ENCODE measurements at places on chromosomes 1 and 21. TPM values are rescaled to one million over a fixed set of nuclear protein-coding genes. Genes with fewer than 3 reads are reported as not detected.

Gene AJAP1
- polyA plus RNA-seq = 2.7 TPM

DNA sequence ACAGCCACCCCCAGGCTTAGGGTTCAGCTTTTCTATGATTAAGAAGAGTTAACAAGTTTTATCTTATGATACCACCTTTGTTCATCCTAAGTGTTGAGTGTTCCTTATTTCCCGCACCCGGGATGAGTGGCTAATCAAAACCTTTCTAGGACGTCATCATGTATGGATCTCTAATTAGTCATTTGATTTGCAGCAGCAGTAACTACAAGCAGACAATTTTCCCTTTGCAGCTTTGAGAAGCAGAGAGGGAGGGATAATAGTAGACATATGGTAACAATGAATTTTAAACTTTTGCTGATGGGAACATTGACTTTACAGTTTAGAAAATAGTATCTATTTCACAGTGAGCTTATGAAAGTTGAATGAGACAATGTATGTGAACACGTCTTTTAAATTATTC lies 30.8 kb upstream of the SLC35F3 start:
- H3K4me1 ChIP-seq = no peaks in the 10 kb centered on the region
- no peak for DNase-seq
- H3K4me3 ChIP-seq = no peak overlapping the region
- H3K27me3 ChIP-seq = no peaks in the 10 kb centered on the region
- H3K36me3 ChIP-seq = no peaks in the 10 kb centered on the region

Gene NPR1
- 57.8 TPM for polyA plus RNA-seq

DNA sequence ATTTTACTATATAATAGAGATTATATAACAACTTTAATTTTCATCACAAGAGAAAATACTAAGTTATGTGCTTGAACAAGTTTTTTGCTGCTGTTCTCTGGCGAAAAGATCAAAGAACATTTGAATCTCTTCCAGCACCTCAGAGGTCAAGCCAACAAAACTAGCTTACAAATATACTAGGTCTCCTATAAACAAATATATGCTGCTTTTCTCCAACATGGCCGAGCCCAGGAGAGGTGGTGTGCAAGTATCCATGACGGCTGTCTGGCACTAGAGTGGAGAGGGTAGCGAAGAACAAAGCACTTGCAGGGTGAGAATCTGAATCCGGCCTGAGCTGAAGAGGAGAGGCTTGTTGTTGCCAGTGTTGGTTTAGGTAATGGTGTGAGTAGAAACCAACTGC lies 7.5 kb upstream of the FMO3 start:
- H3K27me3 ChIP-seq = no peaks in the 10 kb centered on the region
- H3K4me1 ChIP-seq = peaks cover 10% of the 10 kb centered on the region
- H3K4me3 ChIP-seq = no peak overlapping the region
- DNase-seq = no peak
- no peaks in the 10 kb centered on the region for H3K36me3 ChIP-seq
- H3K27ac ChIP-seq = peak overlapping the region; percentile 2

Gene CFHR1
- 2.7 TPM for polyA plus RNA-seq

- no peak overlapping the region for H3K4me3 ChIP-seq
- no peak for DNase-seq
- no peaks in the 10 kb centered on the region for H3K4me1 ChIP-seq
- H3K36me3 ChIP-seq = no peaks in the 10 kb centered on the region
Measured at GRCh38 chr1:178580876-178581275, 68.0 kb downstream of the TEX35 start.

Gene KIF2C
- polyA plus RNA-seq = 0.47 TPM

Gene KRTAP13-2
- not detected for polyA plus RNA-seq

Gene OXCT2
- 0.32 TPM for polyA plus RNA-seq

- no peaks in the 10 kb centered on the region for H3K27me3 ChIP-seq
- no peak for DNase-seq
- no peaks in the 10 kb centered on the region for H3K36me3 ChIP-seq
- peaks cover 7% of the 10 kb centered on the region for H3K4me1 ChIP-seq
- no peak overlapping the region for H3K4me3 ChIP-seq
Measured at GRCh38 chr1:228279011-228279721, 71.3 kb downstream of the OBSCN start.

GRCh38 chr1:198283222-198283621 lies 126.4 kb downstream of the NEK7 start:
- no peak overlapping the region for H3K4me3 ChIP-seq
- H3K27me3 ChIP-seq = no peaks in the 10 kb centered on the region
- H3K4me1 ChIP-seq = no peaks in the 10 kb centered on the region

DNA sequence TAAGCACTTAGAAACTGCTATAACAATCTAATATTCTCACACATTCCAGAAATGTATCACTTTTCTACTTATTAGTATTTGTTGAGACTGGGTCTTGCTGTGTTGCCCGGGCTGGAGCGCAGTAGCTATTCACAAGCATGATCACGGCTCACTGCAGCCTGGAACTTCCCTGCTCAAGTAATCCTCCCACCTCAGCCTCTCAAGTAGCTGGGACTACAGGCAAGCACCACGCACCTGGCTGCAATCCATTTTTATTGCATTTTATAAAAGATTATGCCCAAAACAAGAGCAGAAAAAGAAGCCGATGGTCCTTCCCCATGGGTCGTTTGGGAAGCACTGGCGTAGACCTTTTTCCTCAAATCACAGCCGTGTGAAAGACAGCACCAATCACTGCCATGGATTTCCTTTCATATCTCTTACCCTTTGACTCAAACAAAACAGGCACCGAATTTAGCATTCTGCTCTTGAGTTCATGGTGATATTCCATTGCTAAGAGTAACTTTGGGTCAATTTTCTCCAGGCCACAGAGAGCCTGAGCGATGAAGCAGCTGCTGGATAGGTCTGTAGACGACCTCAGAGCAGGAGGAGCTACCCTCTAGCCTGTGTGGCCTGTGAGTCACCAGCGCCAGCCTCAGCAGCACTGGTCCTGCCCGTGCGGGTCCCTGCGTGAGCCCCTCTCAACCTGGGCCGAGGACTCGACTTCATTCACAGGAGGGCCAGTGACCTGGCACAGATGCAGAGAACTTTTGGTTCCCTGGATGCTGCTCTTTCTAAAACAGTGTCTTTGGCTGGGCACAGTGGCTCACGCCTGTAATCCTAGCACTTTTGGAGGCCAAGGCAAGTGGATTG lies 80.8 kb downstream of the PIK3CD start:
- peaks cover 73% of the 10 kb centered on the region for H3K36me3 ChIP-seq
- H3K27ac ChIP-seq = no peak overlapping the region
- DNase-seq = no peak

Gene MMP23B
- 4.0 TPM for polyA plus RNA-seq

DNA sequence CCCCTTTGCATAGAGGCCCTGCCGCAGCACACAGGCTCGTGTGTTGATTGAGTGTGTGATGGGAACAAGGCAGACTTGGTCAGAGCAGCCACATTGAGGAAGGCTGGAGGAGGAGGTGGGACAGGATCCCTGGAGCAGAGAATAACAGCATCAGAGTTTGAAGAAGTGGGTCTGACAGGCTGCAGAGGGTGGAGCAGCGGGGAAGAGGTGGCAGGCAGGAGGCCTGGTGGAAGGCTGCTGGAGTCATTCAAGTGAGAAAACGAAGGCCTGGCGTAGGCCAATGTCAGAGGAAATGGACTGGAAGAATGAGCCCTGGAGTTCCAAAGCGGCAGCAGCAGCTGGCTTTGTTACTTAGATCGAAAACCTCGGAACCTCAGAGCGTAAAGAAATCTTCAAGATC lies 115.0 kb upstream of the GRIK3 start:
- no peak overlapping the region for H3K4me3 ChIP-seq
- DNase-seq = no peak
- no peaks in the 10 kb centered on the region for H3K36me3 ChIP-seq
- H3K4me1 ChIP-seq = no peaks in the 10 kb centered on the region
- no peak overlapping the region for H3K27ac ChIP-seq
- H3K27me3 ChIP-seq = no peaks in the 10 kb centered on the region

DNA sequence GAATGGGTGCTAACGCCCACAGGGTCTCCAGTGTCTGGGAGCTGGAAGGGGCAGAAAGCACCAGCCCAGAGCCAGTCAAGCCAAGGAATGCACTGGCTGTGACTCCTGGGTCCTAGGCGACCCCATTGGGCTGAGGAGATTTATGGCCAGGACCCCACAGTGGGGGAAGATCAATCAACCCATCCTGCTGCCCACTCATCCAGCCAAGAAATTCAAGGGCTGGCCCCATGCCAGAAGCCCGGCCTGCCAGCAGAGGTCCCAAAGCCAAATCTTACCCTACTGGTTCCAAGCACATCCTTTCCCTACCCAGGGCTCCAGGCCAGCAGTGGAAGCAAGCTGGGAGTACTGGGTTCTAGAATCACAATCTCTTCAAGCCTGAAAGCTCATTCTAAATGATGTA lies 6.8 kb upstream of the PDZK1IP1 start:
- no peak overlapping the region for H3K4me3 ChIP-seq
- H3K27me3 ChIP-seq = no peaks in the 10 kb centered on the region
- no peak for DNase-seq
- no peak overlapping the region for H3K27ac ChIP-seq

DNA sequence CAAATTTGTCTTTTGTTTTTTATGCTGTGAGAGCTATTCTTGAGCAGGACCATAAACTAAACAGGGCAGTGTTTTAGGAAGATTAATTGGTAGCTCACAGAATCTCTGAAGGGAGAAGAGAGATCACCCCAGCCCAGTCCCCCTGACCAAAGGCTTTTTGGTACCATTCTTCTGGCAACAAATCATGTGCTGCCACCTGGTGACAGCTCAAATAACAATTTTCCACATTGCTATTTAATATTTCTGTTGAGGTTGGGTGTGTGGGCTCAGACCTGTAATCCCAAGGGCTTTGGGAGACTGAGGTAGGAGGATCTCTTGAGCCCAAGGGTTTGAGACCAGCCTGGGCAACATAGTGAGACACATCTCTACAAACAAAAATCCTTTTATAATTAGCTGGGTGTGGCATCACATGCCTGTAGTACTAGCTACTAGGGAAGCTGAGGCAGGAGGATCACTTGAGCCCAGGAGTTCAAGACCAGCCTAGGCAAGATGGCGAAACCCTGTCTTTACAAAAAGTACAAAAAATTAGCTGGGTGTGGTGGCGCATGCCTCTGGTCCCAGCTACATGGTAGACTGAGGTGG lies 2.2 kb upstream of the TESK2 start:
- H3K27me3 ChIP-seq = no peaks in the 10 kb centered on the region
- peak; percentile 47 for DNase-seq
- H3K4me3 ChIP-seq = no peak overlapping the region
- H3K4me1 ChIP-seq = no peaks in the 10 kb centered on the region
- no peaks in the 10 kb centered on the region for H3K36me3 ChIP-seq

Gene RGS13
- not detected for polyA plus RNA-seq

GRCh38 chr21:45436351-45437065 lies 31.5 kb downstream of the COL18A1 start:
- peak overlapping the region; percentile 43 for H3K27ac ChIP-seq
- H3K4me1 ChIP-seq = no peaks in the 10 kb centered on the region
- H3K36me3 ChIP-seq = no peaks in the 10 kb centered on the region
- H3K4me3 ChIP-seq = no peak overlapping the region
- no peak for DNase-seq

DNA sequence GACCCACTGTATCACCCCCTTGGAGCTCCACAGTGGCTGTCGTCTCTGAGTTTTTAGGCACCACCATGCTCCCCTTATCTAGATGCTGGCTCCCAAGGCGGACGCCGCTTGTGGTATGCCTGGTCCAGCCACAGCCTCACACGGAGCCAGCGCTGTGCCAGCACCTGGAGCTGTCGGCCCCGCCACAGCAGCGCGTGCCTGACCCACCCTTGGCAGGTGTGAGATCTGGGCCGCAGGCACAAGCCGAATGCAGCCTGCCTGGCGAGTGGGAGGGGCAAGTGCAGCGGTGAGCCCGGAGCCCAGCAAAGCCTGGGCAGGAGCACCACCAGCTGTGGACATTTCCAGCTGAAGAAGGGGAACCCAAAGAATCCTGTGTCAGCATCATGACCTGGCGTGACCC lies 91.9 kb upstream of the BACE2 start:
- no peak overlapping the region for H3K4me3 ChIP-seq
- no peaks in the 10 kb centered on the region for H3K36me3 ChIP-seq
- H3K27ac ChIP-seq = no peak overlapping the region
- DNase-seq = no peak

DNA sequence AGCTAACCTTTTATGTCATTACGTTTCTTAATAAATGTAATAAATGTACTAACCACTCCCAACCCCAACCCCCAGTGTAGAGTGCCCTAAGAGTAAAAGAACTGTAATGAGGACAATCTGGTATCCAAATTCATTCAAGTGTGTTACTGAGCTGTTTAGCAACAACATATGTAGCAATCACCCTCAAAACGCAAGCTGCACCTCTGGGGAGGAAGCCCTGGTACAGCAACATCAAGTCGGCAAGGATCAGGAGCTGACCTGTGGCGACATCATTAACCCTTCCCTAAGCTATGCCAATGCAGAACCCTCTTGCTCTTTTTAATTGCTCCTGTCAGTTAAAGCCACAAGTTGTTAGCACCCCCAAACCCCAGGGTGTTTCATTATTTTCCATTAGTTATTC lies 47.1 kb downstream of the STX6 start:
- no peak for DNase-seq
- no peak overlapping the region for H3K4me3 ChIP-seq
- peaks cover 3% of the 10 kb centered on the region for H3K4me1 ChIP-seq
- H3K27me3 ChIP-seq = no peaks in the 10 kb centered on the region

Gene CACNA1E
- polyA plus RNA-seq = 0.19 TPM

GRCh38 chr1:48671578-48671977 lies 105.1 kb downstream of the BEND5 start:
- H3K27ac ChIP-seq = no peak overlapping the region
- H3K4me3 ChIP-seq = no peak overlapping the region
- no peaks in the 10 kb centered on the region for H3K36me3 ChIP-seq
- H3K27me3 ChIP-seq = no peaks in the 10 kb centered on the region
- no peak for DNase-seq

GRCh38 chr1:178912597-178912996 lies 41.7 kb upstream of the ANGPTL1 start:
- H3K36me3 ChIP-seq = no peaks in the 10 kb centered on the region
- H3K4me3 ChIP-seq = no peak overlapping the region
- DNase-seq = no peak
- no peak overlapping the region for H3K27ac ChIP-seq
- H3K27me3 ChIP-seq = no peaks in the 10 kb centered on the region

Gene B3GALT2
- polyA plus RNA-seq = 2.2 TPM

Gene KLF17
- polyA plus RNA-seq = not detected

Gene C8A
- not detected for polyA plus RNA-seq

- no peaks in the 10 kb centered on the region for H3K4me1 ChIP-seq
- no peaks in the 10 kb centered on the region for H3K27me3 ChIP-seq
- H3K27ac ChIP-seq = no peak overlapping the region
- H3K4me3 ChIP-seq = no peak overlapping the region
Measured at GRCh38 chr1:42290130-42290529, 44.9 kb downstream of the FOXJ3 start.

Data from kidney (tissue), 22 donors.